H1 (cell line): ENCODE measurements at places on chromosomes 2 and 18. TPM values are rescaled to one million over a fixed set of nuclear protein-coding genes. Genes with fewer than 3 reads are reported as not detected.

Gene SH3BP4
- 35.4 and 39.4 TPM in 2 replicates for total RNA-seq

Gene WNT10A
- not detected in 2 replicates for total RNA-seq

Gene CDH19
- total RNA-seq: not detected in 2 replicates

Gene SPATS2L
- 177 and 189 TPM in 2 replicates for total RNA-seq

Gene FIGLA
- not detected in 2 replicates for total RNA-seq

Gene HAAO
- 2.5 and 3.2 TPM in 2 replicates for total RNA-seq

Gene SCTR
- total RNA-seq: not detected in 2 replicates
